Stimulated activated CD4-positive, alpha-beta T cell treated with anti-CD3 and anti-CD28 coated beads, Interleukin-15, amount 100 ng/mL, for 48 hours (primary cell): ENCODE measurements at places on chromosomes 11 and 22.

DNA sequence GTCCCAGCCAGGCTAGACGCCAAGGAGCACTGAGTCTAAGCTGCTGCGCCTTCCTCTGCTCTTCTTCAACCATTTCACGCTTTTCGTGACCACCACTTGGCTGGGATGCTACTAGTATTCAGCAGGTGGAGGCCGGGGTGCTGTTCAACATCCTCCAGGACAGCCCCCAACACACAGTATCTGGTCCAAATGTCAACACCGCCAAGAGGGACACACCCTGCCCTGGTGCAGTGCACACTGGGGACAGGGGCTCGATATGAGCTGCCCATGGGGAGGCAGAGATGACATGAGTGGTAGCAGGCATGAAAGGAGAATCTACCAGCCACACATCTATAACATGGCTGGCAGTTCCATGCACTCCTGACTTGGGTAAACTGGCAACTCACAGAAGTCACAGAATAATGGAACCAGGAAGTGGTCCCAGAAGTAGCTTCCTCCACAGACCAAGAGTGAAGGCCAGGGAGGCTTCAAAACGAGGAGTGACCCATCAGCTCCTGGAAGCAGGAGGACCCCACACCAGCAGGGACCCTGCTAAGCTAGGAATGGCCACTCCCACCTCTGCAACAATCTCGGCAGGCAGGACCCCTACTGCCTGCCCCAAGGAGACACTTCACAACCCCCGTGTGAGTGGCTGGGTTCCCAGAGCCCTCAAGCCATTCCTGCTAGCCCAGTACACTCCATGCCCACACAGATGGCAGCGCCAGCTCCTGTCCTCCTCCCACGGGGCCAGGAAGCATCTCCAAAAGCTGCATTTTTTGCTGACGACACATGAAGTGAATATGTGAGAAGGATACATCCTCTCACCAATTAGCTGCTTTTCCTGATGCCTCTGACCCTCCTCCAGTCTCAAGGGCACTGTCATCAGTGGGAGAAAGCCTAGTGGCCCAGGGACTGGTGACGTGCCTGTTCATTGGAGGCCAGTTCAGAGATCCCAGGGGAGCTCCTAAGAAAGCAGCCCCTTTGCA is 78.8 kb downstream of the DGCR2 start:
- no peak for DNase-seq

- no peak for DNase-seq
These were observed 13.6 kb downstream of the KCNJ5 start for GRCh38 chr11:128904656-128905344.

DNA sequence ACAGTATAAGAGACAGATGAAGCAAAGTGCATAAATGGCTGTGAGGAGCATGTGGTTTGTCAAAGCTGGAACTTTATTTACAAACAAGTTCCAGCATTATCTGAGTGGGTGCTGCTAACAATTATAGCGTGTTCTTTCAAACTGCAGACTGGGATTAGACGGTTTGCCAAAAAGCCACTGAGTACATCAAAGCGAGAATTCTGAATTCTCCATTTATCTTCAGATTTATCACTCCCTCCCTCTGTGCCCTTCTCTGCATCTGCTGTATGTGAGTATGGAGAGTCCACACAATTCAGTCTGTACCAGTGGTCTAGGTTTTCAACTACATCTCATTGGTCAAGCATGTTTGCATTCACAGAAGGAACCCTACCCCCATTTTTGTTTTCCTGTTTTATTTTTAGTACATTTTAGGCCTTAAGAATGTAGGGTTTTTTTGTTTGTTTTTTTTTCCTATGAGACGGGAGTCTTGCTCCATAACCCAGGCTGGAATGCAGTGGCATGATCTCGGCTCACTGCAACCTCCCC is 18.1 kb upstream of the INCENP start:
- DNase-seq, result no peak

DNA sequence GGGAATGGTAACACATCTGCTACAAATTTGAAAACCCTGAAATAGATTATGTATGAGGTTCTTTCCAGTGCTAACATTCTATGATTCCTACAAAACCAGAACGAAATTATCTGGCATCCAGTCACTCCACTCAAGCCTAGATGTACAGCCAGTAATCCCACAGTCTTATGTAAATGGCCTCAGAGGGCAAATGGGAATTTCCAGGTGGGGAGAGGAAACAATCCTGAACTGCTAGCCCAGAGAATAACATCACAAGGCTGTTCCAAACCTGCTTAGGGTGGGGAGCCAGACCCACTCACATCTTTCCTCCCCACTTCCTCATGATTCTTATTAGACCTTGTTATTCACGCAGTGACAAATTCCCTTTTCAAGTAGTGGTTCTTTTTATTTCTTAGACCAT is 3.5 kb downstream of the FIBIN start:
- no peak for DNase-seq

DNA sequence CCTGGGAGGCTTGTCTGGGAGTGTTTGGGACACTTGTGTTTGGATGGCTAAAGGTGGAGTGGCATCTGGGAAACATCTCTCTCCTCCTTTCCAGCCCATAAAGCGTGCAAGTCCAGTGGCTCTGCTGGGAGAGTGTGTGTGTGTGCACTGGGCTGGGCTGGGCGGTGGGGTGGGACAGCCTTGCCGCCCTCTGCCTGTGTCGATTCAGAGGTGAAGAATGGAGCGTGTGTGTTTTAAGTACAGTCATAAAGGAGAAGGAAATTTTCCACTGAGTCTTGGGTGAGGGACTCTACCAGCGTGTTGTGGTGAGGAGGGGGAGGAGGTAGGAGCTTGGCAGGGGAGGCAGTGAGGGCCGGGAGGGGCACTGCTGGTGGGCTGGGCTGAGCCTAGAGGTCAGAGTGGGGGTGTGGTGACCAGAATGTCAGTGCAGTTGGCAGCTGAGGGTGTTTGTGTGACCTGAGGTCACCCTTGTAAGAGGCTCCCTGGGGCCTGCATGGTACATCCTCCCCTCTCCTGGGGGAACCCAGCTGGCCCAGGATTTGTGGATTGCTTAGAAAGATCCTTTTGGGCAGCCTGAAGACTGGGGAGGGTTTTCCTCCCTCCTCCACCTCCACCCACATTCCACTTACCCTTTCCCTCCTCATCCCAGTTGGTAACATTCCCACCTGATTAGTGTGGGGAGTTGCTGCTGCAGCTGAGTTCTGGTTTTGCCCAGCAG is 1.7 kb downstream of the TIMP3 start:
- DNase-seq, result no peak

DNA sequence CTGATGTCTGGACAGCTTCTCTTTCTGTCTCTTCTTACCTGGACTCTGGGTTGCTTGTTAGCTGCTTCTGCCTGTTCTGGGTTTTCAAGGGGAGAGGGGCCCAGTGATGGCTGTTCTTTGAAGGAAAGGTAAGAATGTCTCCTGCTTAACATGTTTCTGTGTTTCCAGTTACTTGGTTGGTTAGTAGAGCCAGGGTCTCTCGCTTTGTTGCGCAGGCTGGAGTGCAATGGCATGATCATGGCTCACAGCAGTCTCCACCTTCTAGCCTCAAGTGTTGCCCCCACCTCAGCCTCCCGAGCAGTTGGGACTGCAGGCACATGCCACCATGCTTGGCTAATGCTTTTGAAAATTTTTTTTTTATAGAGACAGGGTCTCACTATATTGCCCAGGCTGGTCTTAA is 126.6 kb downstream of the BCR start:
- no peak for DNase-seq

- DNase-seq, result no peak
These were observed 18.9 kb upstream of the CARD18 start for GRCh38 chr11:105158436-105158835.

- peak; percentile 6 for DNase-seq
These were observed 34.2 kb upstream of the FSHB start for GRCh38 chr11:30196400-30197206.

DNA sequence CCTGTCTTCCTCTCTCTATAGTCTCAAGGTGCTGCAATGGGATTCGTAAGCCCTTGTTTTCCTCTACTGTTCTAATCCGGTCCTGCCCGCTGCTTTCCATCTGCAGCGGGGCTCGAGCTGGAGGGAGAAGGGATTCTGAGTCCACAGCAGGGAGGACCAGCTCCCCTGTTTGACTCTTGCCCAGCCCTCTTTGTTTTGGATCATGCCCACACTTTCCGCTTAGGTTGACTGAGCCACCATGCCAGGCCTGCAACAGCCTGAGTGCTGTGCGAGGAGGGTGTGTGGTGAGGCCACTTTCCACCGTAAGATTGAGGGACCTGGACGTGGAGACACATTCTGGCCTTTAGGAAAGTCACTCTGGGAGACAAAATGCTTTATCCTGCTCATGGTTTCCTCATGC is 58.3 kb downstream of the CEP164 start:
- DNase-seq, result no peak

GRCh38 chr11:96051820-96052219 is 127.9 kb upstream of the MTMR2 start:
- no peak for DNase-seq

GRCh38 chr11:96293109-96293508 is 49.9 kb downstream of the MAML2 start:
- DNase-seq, result no peak
